Activated T-helper 17 cell treated with anti-CD3 and anti-CD28 coated beads, Interleukin-2, amount 50 U/mL, for 72 hours (primary cell): ENCODE measurements at places on chromosomes 3 and 15.

DNA sequence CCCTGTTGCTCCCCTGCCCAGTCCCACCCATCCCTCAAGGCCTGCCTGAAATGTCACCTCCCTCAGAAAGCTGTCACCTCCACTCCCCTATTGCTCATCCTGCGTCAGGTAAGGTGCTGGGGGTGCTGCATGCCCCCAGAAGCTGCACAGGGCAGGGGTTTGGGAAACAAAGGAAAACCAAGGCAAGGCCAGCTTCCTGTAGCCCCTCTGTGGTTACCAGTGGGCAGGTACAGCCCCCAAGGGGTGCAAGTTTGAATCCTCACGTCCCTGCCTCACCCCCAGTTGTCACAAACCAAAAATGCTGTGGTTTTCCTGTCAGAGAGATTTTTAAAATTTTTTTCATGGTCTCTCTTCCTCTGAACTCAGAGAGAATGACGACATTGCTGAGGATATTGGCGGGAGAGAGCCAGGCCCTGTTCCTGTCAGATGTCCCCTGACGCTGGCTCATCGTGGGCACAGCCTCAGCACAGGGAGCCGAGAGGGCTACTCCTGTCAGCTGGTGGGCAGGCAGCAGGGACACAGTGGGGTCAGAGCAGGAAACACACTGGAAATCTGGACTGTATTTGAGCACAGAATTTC lies 27.0 kb downstream of the PSTPIP1 start:
- ATAC-seq, result peak; percentile 76

DNA sequence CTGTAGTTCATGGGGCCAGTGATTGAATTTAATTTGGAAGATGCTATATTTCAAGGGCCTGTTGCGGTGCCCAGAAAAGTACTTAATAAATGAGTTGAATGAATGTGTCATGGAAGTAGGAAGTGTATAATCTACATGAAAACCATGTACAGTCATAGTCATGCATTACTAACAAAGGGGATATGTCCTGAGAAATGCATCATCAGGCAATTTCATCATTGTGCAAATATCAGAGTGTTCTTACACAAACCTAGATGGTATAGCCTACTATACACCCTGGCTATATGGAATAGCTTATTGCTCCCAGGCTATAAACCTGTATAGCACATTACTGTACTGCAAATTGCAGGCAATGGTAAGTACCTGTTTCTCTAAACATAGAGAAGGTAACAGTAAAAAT lies 10.7 kb upstream of the MYO5C start:
- ATAC-seq, result peak; percentile 76

DNA sequence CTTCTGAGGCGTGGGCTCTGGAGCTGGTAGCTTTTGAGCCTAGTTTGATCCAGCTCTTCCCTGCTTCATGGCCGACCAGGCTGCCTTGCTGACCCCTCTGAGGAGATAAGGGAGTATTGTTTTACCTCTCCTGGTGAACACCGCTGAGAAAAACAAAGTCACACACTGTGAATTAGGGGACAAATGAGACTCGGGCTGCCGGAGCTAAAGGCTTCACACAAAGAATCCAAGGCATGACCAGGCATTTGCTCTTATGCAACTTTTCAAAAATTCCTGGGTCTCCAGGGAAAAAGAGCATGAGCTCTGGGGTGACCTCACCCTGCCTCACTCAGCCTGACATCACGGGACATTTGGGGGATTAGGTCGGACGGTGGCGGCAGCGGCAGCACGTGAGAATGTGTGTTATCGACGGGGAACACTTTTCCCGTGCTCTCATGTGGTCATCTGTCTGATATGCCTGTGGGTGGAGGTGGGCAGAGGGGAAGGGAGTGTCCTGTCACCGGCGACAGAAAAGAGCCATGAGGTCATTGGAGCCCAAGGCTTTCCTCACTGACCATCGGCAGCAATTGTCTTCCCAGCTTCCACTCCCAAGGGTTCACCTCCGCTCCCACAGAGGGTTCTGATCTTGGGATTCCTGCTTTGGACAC lies 61.0 kb downstream of the TMEM44 start:
- ATAC-seq, result no peak

DNA sequence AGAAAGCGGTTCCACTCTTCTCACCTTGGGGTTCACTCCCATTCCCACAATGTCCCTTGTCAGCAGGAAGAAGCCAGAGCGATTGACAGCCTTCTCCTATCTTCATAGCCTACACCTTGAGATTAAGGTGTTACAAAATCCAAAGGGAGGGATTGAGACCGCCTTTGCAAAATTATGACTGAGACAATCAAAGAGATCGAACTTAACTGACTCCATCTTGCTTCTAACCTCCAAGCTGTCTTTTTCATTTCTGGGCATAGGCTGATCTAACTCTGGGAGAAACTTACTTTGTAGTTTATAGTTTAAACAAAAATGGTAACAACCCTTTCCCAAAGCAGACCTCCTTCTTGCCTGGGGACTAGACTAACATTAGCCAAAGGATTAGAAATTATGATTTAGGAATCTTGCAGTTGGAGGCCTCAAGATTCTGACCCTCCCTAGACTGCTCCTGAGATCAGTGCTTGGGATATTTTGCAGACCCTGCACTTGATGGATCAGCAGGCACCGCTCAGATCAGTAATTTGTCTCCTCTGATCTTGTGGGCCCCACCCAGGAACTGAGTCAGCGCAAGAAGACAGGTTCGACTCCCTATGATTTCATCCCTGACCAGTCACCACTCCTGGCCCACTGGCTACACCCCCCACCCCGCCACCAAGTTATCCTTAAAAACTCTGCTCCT lies 40.0 kb downstream of the PAQR5 start:
- ATAC-seq, result no peak

DNA sequence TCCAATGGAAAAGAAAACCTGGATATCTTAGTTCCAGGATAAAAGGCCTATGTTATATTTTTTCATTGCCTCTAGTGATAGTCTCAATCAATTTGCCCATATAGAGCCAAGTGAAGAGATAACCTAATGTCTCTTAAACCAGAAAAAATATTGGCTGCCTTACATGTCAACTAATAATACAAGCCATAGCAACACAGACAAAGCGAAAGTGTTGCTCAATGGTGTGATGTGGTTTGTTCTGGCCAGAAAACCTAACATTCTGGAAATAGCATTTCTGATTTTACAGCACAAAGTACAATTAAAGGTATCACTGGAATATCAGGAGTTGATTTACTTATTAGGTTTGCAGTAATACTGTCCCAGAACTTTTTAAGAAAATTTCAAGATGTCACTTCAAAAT lies 101.5 kb downstream of the ATP8B4 start:
- ATAC-seq, result no peak

DNA sequence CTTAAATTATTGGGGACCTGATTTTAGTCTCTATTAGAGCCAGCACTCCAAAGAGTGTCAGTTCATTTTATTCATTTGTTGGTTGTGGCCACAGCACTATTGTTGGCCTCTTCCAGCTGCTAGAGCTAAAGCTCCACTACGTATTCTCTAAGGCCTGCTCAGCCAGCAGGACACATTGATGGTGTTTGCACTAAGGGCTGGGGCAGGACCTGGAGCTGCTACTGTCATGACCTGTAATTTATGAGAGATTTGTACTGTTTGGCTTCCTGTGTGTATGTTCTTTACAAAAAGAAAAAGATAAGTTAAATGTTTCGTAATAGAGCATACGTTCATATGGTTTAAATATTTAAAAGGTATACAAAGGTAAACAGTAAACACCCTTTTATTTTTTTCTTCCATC lies 8.1 kb downstream of the GFM1 start:
- ATAC-seq, result no peak

DNA sequence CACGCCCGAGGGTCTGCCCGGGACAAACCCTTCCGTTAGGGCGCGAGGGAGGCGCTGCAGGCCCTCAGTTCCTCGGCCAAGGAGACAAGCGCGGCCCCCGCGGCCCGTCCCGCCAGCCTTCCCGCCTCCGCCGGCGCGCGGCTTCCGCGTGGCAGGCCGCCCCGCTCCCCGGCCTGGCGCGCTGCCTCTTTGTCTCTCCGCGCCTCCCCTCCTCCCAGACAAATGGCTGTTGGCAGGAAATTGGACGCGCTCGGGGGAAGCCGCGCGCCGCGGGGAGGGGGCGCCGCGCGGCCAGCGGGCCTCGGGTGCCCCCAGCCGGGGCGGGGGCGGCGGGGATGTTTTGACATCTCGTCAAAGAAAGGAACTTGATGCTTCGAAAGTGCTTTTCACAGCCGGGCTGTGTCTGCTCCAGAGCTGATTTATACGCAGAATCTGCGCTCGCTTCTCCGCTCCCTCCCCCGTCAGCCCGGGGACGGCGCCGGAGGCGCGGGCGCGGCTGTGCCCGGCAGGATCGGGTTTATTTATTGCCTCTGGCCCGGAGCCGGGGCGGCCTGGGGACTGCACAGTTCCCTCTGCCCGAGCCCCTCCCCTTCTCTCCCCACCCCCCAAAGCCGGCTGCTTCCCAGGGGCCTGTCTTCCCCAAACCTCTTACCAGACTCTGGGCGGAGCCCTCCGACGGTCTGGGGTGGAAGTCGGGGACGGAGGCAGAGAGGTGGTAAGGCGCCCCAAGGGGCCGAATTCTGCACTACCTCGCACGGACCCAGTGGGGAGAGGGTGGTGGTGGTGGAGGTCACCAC lies 20.7 kb downstream of the SHF start:
- peak; percentile 85 for ATAC-seq

GRCh38 chr3:171277456-171278298 lies 182.5 kb downstream of the TNIK start:
- ATAC-seq, result peak; percentile 64
